ENCODE measurements at places on chromosomes 13 and 19. TPM values are rescaled to one million over a fixed set of nuclear protein-coding genes. Genes with fewer than 3 reads are reported as not detected.

LRFN3 gene
- 2.5 TPM for total RNA-seq

LGALS7 gene
- total RNA-seq = not detected

TNNT1 gene
- total RNA-seq = 4.7 TPM

RCBTB1 gene
- 22.0 TPM for total RNA-seq

ADGRL1 gene
- total RNA-seq = 0.65 TPM

DHRS12 gene
- total RNA-seq = 5.9 TPM

IL11 gene
- under 0.01 TPM for total RNA-seq

TUBA3C gene
- total RNA-seq = not detected

SLC6A16 gene
- total RNA-seq = under 0.01 TPM

KLK7 gene
- not detected for total RNA-seq

AKAP8L gene
- total RNA-seq = 37.1 TPM

SPACA4 gene
- total RNA-seq = not detected

KIR2DL3 gene
- not detected for total RNA-seq

LAIR1 gene
- total RNA-seq = not detected

IGFL3 gene
- not detected for total RNA-seq

DNAJC15 gene
- total RNA-seq = 16.1 TPM

CYP2S1 gene
- 0.49 TPM for total RNA-seq

CRB3 gene
- not detected for total RNA-seq

PINLYP gene
- 2.8 TPM for total RNA-seq

KLF16 gene
- total RNA-seq = 5.8 TPM

CYP4F2 gene
- not detected for total RNA-seq

KCTD15 gene
- 36.9 TPM for total RNA-seq

FCAR gene
- total RNA-seq = not detected

LGI4 gene
- total RNA-seq = not detected

METTL21C gene
- total RNA-seq = not detected

PRTN3 gene
- not detected for total RNA-seq

ATP4A gene
- total RNA-seq = not detected

ZNF765 gene
- 18.0 TPM for total RNA-seq

IZUMO2 gene
- total RNA-seq = not detected

KLK6 gene
- not detected for total RNA-seq

ZNF14 gene
- total RNA-seq = 5.3 TPM

CCL25 gene
- not detected for total RNA-seq

CYP2A7 gene
- total RNA-seq = not detected

SLC25A41 gene
- not detected for total RNA-seq

ZNF99 gene
- not detected for total RNA-seq

DMPK gene
- 25.9 TPM for total RNA-seq

FOSB gene
- 18.5 TPM for total RNA-seq

ERVK3-1 gene
- total RNA-seq = 17.0 TPM

C1QTNF9 gene
- total RNA-seq = 0.06 TPM

FLT1 gene
- total RNA-seq = 63.8 TPM

NKPD1 gene
- total RNA-seq = 0.13 TPM

PSG7 gene
- not detected for total RNA-seq

WDR88 gene
- total RNA-seq = not detected

ZNF444 gene
- total RNA-seq = 10.7 TPM

N4BP2L1 gene
- 8.3 TPM for total RNA-seq

APOC4 gene
- total RNA-seq = not detected

NLRP11 gene
- total RNA-seq = not detected

B3GNT3 gene
- 0.16 TPM for total RNA-seq

SBSN gene
- total RNA-seq = not detected

PRX gene
- total RNA-seq = 1.1 TPM

COMMD6 gene
- 22.3 TPM for total RNA-seq

ODAD3 gene
- under 0.01 TPM for total RNA-seq
